Posterior vena cava (tissue), 2 donors: ENCODE measurements at places on chromosomes 1 and 21.

GRCh38 chr1:66331658-66332547, 202.1 kb upstream of the SGIP1 start:
- DNase-seq = peak; percentile 87

DNA sequence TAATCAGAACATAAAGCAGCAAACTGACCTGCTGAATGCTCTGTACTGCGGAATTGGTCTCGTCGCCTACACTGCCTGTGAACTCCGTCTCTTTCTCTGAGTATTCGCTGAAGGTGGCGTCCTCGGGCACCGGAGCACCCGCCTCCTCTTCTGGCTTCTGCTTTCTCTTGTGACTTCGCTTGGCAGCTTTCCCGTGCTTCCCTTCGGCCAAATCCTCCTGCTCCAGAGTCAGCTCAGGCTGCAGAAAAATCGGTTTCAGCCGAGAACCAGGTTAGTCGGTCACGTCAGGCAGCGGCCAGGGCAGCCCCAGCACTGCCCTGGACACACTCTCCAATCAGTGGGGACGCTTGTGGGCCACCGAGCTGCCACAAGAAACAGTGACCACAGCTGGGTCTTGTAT, 35.8 kb upstream of the RIPK4 start:
- peak; percentile 91 for DNase-seq

- DNase-seq = no peak
Measured at GRCh38 chr1:110438893-110439292, 12.1 kb upstream of the PROK1 start.

GRCh38 chr1:110633646-110634030, 27.5 kb upstream of the KCNA2 start:
- DNase-seq = no peak
